ENCODE measurements at places on chromosomes 3 and 15. TPM values are rescaled to one million over a fixed set of nuclear protein-coding genes. Genes with fewer than 3 reads are reported as not detected.

ZNF502 gene
- 2.0 TPM for total RNA-seq

ZMYND10 gene
- not detected for total RNA-seq

DCUN1D1 gene
- total RNA-seq, result 59.0 TPM

NECTIN3 gene
- 4.3 TPM for total RNA-seq

CAPN3 gene
- total RNA-seq, result 263 TPM

MCF2L2 gene
- total RNA-seq, result 0.36 TPM
